Stimulated activated CD8-positive, alpha-beta memory T cell treated with anti-CD3 and anti-CD28 coated beads, Interleukin-4, amount 100 ng/mL, for 1 hour (primary cell): ENCODE measurements at places on chromosomes 7 and 10.

GRCh38 chr7:138932870-138933269 is 48.3 kb downstream of the KIAA1549 start:
- no peak for DNase-seq

- no peak for DNase-seq
Measured at GRCh38 chr10:98921316-98921715, 314.3 kb downstream of the HPSE2 start.

DNA sequence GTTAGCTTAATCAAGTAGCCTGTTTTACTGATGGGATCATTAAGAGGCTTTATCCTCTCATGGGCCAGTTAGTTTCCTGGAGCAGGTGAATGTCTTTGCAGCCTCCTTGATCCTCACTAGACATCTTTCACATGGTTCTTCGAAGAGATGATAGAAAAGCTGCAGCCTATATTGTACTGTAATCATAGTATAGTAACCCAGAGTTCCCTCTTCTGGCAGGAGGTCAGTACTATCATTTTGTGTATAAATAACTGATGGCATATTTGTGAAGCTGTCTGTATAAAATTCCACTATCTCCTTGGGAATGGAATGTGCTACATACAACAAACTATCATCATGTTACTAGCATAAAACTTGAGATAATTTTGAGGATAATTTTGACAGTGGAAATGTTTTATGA is 123.8 kb upstream of the PRPS1L1 start:
- DNase-seq, result no peak

- DNase-seq, result no peak
Measured at GRCh38 chr7:114662002-114662677, 247.5 kb downstream of the FOXP2 start.

- DNase-seq, result no peak
Measured at GRCh38 chr10:75432763-75433162, 1.3 kb downstream of the LRMDA start.

GRCh38 chr7:1040790-1041189 is 3.6 kb upstream of the GPR146 start:
- no peak for DNase-seq

- DNase-seq, result no peak
Measured at GRCh38 chr7:27655184-27655583, 7.5 kb downstream of the HIBADH start.

- DNase-seq, result no peak
Measured at GRCh38 chr10:96341219-96342182, 17.3 kb downstream of the OPALIN start.

GRCh38 chr7:54933643-54934042 is 85.2 kb upstream of the EGFR start:
- DNase-seq, result no peak

DNA sequence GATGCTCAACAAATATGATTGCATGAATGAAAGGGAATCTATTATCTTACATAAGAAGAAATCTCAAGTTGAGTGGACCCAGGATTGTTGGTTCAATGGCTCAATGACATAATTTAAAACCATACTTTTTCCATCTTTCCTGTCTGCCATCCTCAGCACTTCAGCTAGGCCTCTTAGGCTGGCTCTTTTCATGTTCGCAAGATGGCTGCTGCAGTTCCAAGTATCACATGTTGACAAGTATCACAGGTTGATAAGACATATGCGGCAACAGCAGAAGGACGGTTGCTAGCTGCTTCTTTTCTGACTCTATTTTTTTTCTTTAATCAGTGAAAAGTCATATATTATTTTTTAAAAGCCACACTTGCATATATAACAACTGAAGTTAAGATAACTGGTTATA is 79.0 kb upstream of the CDK6 start:
- DNase-seq, result no peak

DNA sequence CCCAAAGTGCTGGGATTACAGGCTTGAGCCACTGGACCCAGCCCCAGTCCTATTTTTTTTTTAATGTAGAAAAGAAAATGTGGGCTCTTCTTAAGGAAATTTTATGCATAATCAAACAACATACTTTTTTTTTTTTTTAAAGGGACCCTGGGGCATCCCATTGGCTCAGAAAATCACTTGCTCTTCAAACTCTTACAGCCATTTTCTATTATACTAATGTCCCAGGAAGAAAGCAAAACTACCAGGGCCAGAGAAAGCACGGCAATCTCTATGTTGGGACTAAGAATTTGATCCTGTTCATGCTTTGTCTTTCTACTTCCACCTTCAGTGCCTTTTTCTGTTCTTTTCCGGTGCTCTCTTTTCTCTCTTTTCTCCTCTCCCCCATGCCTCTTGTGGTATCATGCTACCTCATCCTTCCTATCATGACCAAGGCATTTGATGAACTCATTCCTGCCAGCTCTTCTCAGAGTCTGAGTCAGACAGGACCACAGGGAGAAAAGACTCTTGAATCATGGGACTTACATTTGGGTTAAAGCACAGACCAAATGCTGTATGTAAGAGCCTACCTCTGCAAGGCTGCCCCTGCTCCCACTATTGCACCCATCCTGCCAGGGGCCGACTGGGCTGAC is 76.4 kb upstream of the CCNY start:
- no peak for DNase-seq

DNA sequence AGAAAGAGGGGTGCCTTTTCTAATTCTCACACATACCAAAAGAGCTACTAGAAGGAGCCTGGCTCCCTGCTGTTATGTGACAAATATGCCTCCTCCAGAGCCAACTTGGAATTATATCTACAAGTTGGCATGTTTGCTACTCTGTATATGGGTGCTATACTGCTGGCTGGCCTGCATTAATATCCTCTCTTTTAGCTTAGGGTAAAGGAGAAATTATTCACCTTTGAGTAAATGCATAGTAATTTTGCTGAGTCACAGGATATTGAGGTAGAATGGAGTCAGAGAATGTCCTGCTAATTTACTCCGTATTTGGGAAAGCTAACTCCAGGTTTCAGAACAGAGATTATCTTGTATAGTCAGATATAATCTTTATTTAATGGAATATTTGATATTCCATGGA is 24.2 kb upstream of the LIPN start:
- no peak for DNase-seq

DNA sequence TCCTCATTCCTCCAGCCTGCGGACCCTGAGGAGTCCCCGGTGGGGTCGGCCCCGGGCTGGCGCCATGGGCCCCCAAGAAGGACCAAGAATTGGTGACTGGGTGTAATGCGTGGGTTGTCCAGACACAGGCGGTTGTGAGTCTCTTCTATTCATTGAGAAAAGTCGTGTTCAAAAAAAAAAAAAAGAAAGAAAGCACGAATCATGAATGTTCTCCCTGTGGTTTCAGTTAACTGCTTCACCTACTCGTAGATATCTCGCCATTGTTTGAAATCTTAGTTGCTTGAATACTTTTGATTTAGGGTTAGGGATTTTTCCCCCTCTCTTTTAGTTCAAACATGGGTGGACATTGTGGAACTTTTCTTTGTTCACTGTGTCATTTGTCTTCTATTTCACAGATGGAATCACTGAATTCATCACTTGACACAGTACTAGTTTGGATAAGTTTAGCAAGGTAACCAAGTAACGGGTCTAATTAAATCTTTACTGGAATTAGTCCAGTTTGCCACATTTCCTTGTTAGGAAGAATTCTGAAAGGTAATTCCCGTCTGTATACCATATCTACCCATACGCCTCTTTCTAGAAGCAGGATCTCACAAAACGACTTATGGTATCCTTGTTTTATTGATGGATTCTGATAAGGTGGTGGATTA is 775 bp downstream of the STARD3NL start:
- DNase-seq, result no peak

DNA sequence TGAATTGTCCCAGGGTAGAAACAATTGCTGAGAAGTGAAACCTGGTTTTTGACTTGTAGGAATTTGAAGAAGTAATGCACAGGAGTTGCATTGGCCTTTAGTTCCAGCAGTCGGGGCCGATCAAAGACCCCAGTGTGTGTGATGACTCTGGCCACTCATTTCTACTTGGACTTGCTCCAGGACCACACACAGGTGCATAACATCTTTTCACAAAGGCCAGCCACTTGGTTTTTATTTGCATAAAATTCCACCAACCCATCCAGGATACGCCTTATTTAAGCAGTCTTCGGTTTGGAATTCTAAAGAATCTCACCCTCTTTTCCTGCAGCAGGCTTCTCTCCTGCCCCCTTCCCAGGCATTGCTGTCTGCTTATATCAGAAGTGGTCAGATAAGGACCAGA is 162.0 kb upstream of the HABP2 start:
- DNase-seq, result no peak
